ENCODE measurements at places on chromosomes 4 and X.

DNA sequence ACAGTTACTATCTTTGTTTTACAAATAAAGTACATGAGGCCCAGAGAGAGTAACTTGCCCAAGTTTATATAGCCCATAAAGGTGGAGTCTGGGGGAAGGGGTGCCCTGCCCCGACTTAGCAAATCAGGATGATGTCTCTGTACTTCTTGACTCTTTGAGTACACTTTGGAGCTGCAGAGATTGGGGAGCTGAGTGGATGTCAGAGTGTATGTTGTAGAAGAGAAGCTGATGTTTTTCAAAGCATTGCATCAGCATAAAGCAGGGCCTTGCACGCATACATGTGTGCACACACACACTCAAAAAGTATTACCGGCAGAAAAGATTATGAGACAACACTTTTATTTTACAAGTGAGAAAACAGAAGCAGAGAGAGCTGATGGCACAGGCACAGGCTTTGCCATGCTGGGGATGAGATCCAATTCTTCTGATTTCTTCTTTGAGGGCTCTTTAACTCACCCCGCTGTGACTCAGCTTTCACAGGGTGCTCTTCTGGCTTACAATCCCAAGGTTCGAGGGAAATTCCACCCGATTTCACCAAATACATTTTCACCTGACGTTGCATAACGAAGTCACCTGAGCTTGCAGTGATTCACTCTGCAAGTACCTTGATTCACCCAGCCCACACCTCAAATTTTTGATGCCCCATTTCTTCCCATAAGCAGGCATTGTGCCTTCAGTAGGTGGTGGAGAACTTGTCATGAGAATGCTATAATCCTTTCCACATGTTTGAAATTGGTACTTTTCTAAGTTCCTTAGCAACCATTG is 292.8 kb upstream of the BOD1L1 start:
- DNase-seq = no peak

DNA sequence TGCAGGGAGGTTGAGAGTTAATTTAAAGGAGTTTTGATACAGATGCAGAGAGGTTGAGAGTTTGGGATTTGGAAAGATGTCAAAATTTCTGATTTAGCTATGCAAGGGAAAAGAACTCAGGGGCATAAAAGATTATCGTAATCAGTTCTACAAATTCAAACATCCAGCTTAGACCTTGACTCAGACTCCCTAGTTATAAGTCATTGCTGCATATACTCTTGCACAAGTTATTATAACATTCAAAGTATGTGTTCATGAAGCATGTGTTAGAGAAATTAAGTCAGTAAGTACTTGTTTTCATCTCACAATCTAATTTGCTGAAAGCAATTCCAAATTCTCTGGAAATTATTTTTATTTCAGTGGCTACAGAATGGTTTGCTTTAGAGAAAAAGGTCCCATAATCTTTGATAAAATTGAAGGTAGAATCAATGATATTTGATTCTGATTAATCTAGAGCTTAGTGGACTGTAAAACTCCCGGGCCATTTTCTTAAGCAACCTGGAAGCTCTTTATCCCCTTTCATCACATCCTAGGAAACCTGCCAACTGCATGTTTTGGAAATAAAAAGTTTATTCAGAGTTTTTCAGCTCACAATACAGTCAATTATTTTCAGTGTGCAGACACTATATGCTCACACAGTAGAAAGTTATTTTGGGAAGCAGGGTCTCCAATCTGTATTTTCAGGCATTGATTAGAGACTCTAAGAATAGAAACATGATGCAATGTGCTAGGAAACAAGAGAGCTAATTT is 132.9 kb upstream of the SPANXC start:
- DNase-seq = no peak

DNA sequence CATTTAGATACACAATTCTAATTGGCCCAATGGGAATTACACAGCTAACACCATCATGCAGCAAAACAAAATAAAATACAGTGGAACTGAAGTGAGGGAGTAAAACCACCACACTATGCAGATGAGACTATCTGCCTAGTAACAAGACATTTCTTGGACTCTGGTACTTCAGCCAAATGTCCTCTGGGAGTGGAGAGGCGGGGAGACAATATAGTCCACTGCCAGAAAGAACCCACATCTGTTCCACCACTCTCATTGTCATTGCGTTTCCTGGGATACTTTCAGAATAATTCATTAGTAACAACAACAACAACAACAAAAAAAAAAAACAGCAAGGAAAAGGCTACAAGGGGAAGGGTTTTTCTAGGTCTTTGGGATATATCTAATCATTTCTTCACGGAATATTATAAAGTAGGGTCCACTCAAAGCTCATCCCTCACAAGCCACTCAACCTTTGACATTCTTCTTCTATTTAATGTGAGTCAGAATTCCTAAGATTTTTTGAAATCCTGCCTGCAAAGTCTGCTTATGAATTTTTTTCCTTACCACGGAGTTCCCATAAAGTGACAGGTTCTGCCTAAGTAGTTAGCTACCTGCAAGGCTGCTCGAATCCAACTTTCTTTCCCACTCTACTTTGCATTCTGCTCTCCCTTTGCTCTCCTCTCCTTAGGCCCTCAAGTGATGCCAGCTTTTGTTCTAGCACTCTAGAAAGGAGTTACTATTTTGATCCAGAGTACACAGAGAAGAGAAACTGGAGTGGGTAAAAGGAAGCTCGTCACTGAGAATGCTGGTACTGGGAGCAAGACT is 254.6 kb downstream of the CHIC1 start:
- DNase-seq = no peak

DNA sequence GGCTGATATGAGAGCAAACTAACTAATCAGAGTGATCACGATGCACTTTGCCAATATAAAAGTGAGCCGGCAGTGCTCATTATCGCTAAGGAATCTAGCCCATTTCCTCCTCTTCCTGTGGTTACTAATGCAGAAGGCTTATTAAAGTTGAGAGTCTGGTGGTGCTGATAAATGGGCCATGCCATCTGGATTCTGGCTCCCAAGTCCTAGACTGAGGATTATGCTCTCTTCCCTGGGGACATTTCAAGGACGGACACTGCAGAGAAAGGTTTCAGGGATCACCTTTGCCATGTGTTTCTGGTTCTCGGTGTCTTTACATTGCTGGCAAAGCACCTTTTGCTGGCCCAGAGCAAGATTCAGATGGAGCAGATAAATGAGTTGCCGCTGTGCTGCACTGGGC is 85.3 kb downstream of the RTL5 start:
- DNase-seq = no peak

DNA sequence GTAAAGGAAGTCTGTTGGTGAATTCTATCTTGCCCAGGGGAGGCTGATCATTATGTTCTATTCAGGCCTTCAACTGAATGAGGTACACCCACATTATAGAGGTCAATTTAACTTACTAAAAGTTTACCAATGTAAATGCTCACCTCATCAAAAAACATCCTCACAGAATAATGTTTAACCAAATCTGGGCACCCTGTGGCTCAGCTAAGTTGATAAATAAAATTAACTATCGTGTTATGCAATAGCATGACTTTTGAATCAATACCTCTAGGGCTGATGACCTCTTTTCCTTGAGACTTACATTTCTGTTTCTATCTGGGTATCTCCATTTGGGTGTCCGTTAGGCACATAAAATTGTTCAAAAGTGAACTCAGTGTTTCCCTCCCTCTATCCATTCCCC is 203.1 kb downstream of the TEX13C start:
- DNase-seq = no peak

DNA sequence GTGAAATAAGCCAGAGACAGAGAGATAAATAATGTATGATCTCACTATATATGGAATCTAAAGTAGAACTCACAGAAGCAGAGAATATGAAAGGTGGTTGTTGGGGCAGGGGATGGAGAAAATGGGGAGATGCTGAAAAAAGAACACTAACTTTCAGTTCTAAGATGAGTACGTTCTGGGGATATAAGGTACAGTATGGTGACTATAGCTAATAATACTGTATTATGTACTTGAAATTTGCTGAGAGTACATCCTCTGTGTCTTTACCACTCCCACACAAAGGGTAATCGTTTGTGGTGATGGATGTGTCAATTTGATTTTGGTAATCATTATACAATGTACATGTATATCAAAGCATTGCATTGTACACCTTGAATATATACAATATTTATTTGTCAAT is 6.6 kb downstream of the FBXL5 start:
- no peak for DNase-seq

- no peak for DNase-seq
Observed at GRCh38 chr4:1604706-1605205, 79.4 kb downstream of the FAM53A start.

DNA sequence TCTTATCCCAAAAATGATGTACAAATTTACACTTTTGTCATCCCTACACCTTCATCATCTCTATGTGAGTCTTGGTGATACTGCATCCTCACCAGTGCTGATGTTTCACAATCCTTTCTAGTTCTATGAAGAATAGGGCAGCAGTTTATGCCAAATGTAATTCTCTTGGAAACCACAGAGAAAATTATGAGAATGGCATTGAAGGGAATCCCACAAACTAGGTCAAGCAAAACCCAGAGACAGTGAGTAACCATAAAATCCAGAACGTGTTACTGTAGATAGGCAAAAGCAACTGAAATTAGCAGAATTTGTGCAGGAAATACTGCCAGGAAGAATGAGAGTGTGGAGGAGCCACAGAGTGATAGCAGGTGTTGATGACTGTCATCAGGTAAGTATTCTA is 24.5 kb downstream of the IL15 start:
- DNase-seq = no peak

GRCh38 chrX:53160297-53160983 is 64.6 kb downstream of the KDM5C start:
- DNase-seq = no peak

GRCh38 chr4:169070895-169071218 is 60.8 kb upstream of the CBR4 start:
- DNase-seq = no peak

- no peak for DNase-seq
Observed at GRCh38 chr4:32002037-32002747, 1282.0 kb downstream of the PCDH7 start.

GRCh38 chr4:152316969-152317368 is 218.9 kb downstream of the FBXW7 start:
- DNase-seq = no peak

GRCh38 chr4:113328514-113328913 is 279.1 kb downstream of the ANK2 start:
- no peak for DNase-seq

GRCh38 chr4:147017081-147017480 is 71.4 kb upstream of the TTC29 start:
- DNase-seq = no peak

DNA sequence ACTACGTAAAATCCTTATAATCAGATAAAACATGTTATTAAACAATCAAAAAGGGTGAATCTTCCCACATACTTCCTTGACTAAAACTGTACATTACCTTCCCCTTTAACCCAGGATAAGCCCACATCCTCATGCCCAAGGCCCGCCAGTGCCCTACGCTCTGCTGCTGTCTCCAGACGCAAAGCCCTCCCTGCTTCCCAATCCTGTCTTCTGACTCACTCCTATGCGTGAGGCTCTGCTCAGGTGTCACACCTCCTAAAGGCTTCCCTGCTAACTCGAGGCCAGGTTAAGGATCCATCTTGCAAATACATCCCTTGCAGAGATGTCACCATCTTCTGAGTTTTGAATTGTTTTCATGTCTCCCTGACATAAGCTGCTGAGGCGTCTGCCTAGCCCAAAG is 61.6 kb downstream of the STX18 start:
- DNase-seq = no peak

- no peak for DNase-seq
Observed at GRCh38 chr4:2893772-2894171, 50.1 kb downstream of the ADD1 start.

GRCh38 chrX:68304602-68305001 is 128.7 kb downstream of the OPHN1 start:
- no peak for DNase-seq

- no peak for DNase-seq
Observed at GRCh38 chr4:101843054-101843453, 52.5 kb downstream of the BANK1 start.

DNA sequence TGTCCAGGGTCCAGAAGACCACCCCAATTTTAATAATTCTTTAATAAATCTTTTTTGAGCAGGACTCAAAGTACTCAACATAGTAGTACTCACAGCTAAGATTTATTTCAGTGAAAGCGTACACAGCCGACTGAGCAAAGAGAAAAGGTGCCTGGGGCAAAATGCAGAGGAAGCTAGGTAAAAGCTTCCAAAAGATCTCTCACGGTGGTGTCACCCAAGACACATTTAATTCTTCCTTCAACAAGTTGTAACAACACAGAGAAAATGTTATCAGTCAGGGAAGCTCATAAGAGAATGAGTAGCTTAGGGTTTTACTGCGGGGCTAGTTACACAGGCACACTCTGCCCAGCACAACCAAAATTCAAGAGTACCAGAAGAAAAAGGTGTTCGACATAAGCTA is 201.1 kb downstream of the OPHN1 start:
- DNase-seq = no peak

DNA sequence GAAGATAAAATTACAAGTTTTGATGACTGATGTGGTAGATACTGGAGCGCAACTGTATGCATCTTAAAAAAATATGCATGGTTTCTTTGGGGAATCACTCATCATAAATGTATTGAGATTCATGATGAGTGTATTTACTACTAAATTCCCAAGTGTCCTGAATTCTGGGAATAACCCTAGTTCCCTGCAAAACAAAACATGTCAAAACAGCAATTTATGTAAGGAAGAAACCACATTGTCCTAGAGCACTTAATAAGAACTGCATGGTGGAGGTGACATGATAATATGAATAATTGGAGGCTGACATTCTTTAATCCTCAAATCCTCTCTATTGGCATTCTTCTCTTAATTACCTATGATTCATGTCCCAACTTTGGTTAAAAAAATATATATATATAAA is 1804.7 kb downstream of the STIM2 start:
- no peak for DNase-seq

DNA sequence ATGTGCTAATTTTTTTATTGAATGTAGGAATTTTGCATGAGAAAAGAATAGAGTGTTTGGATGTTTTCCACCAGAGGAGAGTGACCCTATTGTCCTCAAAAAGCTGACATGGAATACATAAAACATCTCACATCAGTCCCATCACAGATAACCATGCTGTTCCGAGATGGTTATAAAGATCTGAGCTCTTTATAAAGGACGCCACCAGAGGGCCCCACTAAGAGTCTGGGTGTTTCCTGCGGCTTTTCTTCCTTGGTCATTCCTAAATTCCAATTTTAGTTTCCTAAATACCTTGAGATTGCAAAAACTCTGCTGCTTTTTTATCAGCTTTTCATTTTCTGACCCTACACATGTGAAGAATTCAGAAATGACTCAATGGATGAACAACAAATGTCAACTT is 504.5 kb upstream of the FRG1 start:
- DNase-seq = no peak

GRCh38 chr4:159451006-159451405 is 348.1 kb downstream of the RAPGEF2 start:
- DNase-seq = no peak

GRCh38 chr4:51851937-51852290 is 9.0 kb downstream of the DCUN1D4 start:
- DNase-seq = no peak

DNA sequence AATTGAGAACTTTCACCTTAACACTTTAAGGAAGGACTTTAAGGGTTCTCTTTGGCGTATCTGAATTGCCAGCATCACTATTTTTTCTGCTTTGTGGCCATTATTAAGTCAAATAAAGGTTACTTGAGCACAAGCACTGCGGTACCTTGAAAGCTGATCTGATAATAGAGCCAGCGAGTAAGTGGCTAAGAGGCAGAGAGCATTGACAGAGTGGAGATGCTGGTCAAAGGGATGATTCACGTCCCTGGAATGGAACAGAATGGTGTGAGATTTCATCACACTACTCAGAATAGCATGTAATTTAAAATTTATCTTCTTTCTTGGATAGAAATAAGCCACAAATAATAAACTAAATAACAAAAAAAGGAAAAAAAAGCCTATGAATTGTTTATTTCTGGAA is 57.1 kb upstream of the NPFFR2 start:
- no peak for DNase-seq
